ENCODE measurements at places on chromosomes 2 and 18.

DNA sequence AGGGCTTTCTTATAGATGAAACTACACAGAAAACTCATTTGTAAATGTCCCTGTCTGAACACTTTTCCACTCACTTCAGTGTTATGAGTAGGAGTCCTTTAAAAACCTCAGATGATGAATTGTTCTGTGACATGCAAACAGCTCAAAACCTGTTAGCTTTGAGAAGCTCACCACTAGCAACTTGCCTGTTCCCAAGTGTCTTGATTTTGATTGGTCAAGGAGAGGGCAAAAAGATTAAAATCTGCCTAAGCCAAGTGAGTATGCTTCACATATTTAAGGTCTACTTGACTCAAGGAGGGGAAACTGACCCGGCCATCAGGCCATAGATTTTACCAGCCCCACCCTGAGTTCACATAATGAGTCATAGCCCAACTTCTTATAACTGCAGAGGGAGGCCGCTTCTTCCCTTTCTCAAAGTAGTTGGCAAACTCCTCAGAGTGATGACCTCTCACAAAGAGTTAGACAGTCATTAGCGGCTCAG, 45.2 kb upstream of the MEIS1 start:
- DNase-seq = no peak

GRCh38 chr2:8889978-8890377, 52.6 kb upstream of the KIDINS220 start:
- DNase-seq = no peak

DNA sequence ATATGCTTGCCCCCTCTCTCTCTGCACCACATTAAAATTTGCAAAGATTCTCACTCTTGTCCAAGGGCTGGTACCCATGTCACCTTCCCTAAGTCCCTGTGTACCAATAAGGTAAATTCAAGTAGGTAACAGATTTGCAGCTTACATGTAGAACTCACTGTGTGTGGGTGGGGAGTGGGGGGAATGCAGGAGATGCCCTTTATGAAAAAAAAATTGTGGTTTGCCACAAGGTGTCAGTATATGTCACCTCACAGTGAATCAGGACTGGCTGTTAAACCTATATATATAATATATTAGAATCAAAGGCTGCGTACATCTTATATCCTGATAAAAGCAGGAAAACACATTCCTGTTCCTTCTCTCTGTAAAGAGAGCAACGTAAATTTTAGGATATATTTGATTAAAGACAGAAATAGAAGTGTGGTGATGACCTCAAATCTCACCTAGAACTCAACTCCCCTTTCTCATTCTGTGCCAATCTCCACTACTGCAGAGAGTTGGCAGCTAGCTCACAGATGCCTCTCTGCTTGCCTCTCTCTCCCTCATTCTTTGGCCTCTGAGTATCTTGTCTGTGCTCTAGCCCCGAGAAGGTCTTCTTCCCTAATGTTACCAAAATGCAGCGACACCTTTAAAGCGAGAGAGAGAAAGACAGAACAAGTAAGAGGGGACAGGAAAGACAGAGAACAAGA, 536 bp downstream of the XDH start:
- DNase-seq = no peak

DNA sequence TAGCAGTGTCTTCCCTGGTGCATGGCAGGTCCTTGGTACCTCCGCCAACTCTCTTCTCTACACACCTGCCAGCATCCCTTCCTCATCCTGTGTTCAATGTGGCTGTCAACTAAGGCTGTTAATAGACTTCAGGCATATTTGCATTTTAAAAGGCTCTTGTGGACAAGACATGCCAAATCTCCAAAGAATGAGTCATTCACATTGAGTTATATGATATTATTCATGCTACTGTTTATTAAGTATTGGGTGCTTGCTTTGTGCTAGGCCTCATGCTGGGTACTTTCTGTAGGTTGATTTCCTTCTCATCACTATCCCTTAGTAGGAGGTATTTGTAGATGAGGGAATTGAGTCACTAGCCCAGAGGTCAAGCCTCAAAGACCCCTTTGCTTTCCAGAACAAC, 5.2 kb downstream of the MYO1B start:
- DNase-seq = no peak

DNA sequence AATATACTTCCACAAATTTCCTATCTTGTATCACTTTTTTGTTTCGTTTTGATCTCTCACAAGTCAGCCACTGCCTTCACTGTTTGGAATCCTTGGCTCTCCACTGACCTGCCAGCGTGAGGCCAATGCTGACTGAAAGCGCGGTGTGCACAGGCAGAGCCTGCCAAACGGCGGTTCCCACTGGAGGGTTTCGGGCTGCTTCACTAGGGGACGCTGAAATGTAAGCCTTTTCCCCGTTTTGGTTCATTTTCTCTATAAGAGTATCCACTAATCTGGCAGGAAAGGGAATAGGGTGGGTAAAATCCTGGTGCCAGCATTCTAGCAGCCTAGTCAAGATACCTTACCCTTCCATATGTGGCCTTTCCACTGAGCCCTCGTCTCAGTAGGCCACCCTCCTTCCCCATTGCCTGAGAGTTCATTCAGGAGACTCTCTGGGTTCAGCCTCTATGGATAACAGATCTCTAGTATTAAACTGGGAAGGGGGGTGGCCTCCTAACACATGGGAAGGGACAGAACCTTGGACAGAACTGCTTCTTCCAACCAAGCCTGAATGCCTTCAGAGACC, 91.5 kb downstream of the DYM start:
- no peak for DNase-seq

GRCh38 chr18:51017140-51017879, 12.7 kb upstream of the SMAD4 start:
- DNase-seq = no peak

DNA sequence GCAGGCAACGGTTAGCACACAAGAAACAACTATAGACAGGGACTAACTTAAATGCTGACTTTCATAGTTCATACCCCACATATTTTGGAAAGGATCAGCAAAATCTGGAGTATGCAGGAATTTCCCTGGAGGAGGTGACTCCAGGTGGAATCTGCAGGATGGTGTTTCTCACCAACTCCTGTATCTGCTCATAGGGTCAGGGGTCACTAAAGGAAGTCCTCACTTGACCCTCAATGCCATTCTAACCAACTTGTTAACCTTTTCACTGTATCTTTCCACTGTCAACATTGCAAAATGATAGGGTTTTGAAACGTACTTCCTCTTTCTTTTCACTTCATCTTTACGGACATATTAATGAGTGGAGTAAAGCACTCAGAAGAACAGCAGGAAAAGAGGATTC, 207.0 kb upstream of the CXCR4 start:
- no peak for DNase-seq

GRCh38 chr2:39024833-39025232, 96.0 kb downstream of the SOS1 start:
- no peak for DNase-seq

- no peak for DNase-seq
Measured at GRCh38 chr2:34365932-34366331, 766.8 kb upstream of the FAM98A start.

DNA sequence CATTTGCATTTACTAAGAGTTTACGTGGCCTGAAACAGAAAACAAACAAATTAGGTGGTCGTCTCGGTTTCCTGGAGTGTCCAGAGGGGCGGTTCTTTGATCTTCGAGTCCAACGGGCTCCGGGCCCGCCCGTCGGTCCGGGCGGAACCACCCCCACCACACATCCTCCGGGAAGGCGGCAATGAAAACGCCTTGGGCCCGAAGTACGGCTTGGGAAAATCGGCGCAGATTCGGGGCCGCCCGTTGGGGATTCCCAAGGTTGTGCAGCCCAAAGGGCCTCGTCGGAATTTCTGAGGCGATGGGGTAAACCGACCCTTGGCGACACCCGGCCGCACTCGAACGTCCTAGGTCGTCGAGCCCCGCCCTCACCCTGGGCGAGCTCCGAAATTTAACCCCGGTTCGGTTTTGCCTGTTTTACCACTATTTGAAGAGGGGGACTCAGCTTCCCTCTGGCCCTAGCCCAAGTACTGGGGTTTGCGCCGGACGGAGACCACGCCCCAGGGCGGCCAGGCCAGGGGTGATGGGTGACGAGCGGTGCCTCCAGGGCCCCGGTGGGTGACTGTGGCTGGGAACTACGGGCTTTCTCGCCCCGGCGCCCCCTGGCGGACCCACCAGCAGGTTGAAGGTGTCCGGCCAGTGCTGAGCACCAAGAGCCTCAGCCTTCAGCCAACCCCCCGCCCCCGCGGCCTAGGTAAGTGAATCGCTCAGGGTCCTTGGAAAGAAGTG, 1.9 kb upstream of the CFAP53 start:
- DNase-seq = peak; percentile 94

GRCh38 chr2:137802038-137802437, 162.2 kb upstream of the HNMT start:
- no peak for DNase-seq

DNA sequence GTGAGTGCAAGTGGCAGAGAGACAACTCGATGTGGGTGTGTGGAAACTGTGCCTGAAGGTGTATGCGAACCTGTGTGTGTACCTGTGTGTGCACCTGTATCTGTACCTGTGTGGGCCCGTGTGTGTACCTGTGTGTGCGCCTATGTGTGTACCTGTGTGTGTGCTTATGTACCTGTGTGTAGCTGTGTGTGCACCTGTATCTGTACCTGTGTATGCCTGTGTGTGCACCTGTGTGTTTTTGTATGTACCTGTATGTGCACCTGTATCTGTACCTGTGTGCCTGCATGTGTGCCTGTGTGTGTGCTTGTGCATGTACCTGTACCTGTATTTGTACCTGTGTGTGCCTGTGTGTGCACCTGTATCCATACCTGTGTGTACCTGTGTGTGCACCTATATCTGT, 150.6 kb downstream of the MYT1L start:
- DNase-seq = no peak

DNA sequence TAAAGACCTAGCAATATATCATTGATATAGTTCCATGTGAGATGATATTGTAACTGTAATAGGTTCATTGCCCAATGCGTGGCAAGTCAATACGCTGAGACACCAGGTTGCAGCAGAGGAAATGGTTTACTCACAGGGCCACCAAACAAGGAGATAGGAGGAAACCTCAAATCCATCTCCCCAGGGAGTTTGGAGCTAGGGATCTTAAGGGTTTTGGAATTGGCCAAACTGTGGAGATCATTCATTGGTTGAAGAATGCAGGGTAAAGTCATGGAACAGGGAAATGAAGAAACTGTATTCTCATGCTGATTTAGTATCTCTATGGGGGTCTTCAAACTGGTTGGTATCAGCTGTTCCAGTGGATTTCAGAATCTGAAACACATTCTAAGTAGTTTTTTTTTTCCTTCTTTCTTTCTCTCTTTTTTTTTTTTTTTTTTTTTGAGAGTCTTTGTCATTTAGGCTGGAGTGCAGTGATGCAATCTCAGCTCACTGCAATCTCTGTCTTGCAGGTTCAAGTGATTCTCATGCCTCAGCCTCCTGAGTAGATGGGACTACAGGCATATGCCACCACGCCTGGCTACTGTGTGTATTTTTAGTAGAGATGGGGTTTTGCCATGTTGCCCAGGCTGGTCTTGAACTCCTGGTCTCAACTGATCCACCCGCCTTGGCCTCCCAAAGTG, 30.7 kb upstream of the PPM1B start:
- DNase-seq = no peak

DNA sequence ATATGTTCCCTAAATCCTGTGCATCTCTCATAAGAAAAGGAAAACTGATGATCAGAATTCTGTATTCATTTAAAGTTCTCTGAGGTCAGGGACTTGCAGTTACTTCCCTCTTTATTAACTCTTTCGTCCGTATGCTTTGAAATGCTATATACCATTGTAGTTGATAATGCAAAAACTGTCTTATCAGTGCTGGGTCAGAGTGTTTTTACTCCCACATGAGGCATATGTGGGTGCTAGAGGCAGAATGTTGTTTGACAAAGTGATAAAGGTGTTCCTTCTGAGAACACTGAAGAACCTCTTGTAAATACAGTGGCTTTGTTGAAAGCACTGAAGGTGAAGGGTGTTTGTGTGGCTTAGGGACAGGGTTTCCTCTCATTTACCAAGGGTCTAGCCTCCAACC, 136.5 kb upstream of the NFATC1 start:
- DNase-seq = no peak

GRCh38 chr2:196489371-196489770, 150.1 kb upstream of the CCDC150 start:
- DNase-seq = no peak

DNA sequence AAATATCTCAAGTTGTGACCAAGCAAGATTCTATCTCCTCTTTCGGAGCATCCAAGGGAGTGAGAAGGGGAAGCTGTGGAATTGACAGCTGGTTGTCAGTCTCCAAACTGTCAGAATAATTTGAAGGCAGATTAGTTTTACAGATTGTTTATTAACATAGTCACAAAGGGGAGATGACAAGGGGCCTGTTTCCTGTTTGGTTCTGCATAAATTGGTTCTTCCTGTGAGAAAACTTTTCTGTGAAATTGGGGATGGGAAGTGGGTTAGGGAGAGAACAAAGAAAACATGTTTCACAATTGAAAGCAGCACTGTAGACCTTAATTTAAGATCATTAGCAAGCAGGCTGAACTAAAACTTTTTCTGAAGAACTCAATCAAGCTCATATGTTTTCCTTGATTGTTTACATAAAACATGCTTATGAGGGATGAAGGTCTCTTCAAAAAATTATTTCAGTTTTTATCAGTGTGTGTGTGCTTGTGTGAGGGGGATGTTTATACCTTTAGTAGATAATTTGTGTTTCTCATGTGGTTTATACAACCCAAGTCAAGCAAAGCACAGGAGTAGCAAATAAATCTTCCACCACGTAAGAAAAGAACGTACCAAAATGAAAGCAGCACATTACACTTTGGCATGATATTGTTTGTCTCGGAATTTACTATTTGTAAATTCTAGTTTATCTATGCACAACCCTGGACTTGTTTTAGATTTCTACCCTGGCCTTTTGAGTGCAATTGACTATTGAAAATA, 604.9 kb upstream of the CDH2 start:
- DNase-seq = no peak

- no peak for DNase-seq
Measured at GRCh38 chr18:75775121-75775520, 347.6 kb upstream of the SMIM21 start.

GRCh38 chr2:30871440-30871839, 64.2 kb upstream of the CAPN13 start:
- no peak for DNase-seq

GRCh38 chr18:11042247-11042646, 107.1 kb downstream of the PIEZO2 start:
- no peak for DNase-seq

- no peak for DNase-seq
Measured at GRCh38 chr18:40096675-40097074, 1858.4 kb upstream of the PIK3C3 start.

GRCh38 chr2:65107530-65107929, 22.4 kb downstream of the RAB1A start:
- no peak for DNase-seq

DNA sequence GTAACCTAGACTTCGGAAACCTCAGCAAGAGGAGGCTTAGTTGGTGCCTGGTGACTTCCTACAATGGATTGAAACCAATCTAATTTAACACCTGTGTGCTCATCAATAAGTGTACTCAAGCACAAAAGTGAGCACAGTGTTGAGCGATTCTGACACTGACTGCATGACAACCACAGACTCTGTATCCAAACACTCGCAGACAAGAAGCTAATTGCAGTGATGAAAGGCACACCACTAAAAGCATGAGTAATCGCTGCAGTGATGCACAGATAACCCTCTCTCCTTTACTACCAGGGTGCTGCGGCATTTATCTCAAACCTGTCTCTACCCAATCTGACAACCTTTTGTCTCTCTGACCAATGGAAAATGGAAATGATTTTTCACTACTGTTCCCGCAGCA, 168.1 kb downstream of the AFF3 start:
- DNase-seq = no peak

Data from GM13976 (cell line).